HCT116 (cell line): ENCODE measurements at places on chromosomes 2 and 18. TPM values are rescaled to one million over a fixed set of nuclear protein-coding genes. Genes with fewer than 3 reads are reported as not detected.

GRCh38 chr2:241132538-241133435 is 16.5 kb downstream of the PASK start:
- DNase-seq: no peak

DNA sequence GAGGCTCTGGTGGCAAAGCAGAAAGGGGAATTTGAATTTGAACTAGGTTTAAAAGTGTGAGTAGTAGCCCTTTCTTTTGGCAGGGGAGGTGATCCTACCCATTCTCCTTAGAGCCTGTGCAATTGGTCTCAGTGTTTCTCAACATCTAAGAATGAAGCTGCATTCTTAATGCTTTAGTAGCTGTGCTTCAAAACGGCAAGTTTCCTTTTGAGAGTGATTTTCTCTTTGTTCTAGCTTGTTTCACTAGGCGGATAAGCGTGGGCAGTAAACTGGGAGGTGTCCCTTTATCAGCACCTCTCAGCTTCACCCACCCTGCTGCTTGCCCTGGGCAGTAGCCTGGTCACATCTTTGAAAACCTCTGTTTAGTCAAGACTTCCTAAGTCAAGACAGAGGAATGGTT is 6.7 kb downstream of the CRIM1 start:
- no peak for DNase-seq

GRCh38 chr2:41892476-41892875 is 155.3 kb upstream of the PKDCC start:
- DNase-seq: no peak

GRCh38 chr2:216015722-216016464 is 2.5 kb upstream of the MREG start:
- no peak for DNase-seq

Gene REG3A
- total RNA-seq: not detected

DNA sequence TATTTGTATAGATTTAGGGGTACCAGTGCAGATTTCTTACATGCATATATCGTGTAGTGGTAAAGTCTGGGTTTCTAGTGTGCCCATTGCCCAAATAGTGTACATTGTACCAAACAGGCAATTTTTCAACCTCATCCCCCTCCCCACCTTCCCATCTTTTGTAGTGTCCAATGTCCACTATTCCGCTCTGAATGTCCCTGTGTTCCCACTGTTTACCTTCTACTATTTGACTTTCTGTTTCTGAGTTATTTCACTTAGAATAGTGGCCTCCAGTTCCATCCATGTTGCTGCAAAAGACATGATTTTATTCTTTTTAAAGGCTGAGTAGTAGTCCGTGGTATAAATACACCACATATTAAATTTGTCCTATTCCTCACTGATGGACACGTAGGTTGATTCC is 132.9 kb downstream of the FTCDNL1 start:
- no peak for DNase-seq

Gene MOGAT1
- total RNA-seq: 0.22 TPM

- DNase-seq: no peak
These were observed 61.7 kb downstream of the ACKR3 start for GRCh38 chr2:236631281-236631855.

DNA sequence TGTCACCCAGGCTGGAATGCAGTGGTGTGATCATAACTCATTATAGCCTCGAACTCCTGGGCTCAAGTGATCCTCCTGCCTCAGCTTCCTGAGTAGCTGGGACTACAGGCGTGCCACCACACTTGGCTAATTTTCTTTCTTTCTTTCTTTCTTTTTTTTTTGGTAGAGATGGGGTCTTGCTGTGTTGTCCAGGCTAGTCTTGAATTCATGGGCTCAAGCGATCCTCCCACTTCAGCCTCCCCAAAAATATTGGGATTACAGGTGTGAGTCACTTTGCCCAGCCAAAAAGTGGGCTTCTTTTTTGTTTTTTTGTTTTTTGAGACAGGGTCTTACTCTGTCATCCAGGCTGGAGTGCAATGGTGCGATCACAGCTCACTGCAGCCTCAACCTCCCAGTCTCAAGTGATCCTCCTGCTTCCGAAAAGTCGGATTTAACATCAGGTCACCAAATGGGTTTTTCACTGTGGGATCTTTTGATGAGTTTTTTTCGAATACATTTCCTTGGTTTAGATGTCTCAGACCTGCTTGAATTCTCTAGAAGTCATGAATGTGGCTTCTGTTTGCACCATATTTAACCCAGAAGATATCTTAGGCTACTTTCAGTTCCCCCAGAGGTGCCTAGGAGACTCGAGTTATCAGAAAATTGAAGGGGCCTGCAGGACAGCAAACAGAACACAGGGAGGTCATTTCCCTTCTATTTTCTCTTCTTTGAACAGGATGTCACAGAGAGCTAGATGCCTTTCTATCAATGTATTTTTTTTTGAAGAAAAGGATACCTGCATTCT is 8.9 kb downstream of the RAB31 start:
- no peak for DNase-seq

DNA sequence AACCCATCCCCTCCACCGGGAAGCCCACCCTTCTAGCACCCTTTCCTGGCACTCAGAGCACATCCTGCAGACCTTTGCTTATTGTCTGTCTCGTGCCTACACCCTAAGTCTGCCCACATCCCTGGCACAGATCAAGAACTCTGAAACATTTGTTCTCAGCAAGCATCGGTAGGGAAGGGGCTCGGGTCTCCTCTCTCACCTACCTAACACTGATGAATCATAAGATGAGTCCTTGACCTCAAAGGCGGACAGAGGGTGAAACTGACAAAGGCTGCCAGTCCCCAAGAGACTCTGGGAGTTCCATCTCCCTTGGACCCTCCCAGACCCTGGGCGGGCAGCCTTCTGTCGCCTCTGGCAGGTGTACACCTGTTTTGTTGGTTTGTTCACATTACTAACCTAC is 9.3 kb downstream of the MAL start:
- no peak for DNase-seq

- DNase-seq: no peak
These were observed 2.8 kb upstream of the LBX2 start for GRCh38 chr2:74502147-74502719.

DNA sequence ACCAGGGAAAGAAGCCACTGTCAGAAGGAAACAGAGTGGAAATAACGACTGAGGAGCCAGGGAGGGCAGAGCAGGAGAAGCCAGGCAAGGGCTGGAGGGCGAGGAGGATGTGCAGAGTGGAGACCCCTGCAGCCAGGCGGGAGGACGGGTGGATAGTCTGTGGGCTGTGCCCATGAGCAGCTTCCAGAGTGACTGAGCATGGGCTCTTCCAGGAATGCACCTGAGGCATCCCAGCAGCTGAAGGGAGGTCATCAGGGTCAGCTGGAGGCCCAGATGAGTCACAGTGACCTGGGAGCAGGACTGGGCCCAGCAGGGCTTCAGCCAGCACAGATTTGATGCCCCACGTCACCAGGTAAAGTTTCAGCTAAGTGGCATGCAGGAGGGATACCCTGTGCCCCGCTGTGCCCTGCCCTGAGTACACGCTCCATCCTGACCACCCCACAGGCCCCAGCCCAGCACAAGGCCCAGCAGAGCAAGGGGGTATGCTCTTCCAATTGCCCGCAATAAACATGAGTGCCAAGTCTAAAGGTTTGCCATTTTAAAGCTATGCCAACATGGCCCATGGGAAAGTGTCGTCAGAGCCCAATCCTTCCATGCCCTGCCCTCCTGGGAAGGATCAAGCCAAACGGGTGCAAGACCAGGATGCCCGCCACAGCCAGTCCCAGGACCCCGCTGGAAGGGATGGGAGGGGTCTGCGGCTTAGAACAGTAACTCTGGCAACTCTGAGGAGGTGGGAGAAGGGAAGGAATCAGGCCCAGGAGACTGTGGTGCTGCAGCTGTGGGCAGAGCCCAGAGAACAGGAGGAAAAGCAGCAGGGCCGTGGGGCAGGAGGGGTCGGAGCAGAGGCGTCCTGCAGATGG is 85.7 kb downstream of the SEPTIN10 start:
- no peak for DNase-seq

DNA sequence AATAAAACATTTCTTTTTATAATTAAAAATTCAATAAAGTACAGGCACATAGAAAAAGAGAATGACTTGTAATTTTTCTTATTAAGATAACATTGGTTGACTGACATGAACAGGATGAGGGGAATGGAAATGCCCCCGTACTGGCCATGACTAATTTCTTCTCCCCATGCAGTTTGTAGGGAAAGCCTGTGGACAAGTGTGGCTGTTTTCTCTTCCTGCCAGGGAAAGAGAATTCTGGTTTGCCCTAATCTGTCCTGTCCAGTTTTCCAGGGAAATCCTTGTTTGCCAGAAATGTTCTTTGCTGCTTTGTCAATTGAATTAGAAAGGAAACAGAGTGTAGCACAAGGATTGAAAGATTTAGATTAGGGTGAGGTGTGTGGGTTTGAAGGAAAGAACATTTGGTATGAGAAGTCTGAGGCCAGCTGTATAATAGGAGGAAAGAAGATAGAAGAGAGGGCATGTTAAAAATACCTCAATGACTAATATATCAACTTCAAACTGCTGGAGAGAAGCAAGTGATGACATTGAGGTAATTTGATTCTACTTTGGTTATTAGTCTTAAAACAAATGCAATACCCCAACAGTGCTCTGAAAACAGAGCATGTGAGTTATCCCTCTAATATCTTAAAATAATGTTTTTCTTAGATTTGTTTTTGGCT is 593.9 kb upstream of the ZNF804A start:
- DNase-seq: no peak

DNA sequence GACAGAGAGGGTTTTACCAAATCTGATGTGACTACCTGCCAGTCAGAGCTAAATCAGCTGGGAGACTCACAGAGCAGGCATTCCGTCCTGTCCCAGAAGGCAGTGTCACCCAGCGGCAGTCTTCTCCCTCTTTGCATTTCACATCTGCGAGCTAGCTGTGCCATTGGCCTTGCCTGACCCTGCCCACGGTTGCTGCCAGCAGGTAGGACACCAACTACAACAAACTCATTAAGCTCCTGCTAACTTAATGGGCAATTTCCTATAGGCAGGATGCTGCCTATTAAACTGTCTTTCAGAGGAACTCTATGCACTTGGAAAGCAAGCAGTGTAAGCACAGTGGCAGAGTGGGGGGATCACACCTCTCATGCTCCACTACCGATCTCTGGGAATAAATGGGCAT is 116.4 kb upstream of the CAPN13 start:
- no peak for DNase-seq

GRCh38 chr2:59458800-59459199 is 1094.7 kb downstream of the BCL11A start:
- DNase-seq: no peak

Gene DSEL
- 0.05 TPM for total RNA-seq

- no peak for DNase-seq
These were observed 257.2 kb upstream of the RGPD4 start for GRCh38 chr2:107569496-107569895.

DNA sequence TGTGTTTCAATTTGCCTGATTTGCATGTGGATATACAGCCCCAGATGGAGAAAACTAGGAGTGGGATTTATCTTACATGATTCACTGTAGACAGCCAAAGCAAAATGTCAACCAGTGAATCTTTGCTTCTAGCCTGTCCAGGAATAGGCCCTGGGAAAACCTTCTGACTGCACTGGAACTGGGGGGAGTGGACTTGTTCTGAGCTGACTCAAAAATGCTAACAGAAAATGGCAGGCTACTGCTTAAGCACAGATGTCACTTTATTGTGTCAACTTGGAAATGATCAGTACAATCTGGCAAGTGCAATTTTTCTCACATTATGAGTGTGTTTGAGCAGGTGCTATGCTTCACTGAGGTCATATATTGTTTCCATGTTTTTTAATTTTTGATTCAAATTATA is 593.7 kb downstream of the NRXN1 start:
- DNase-seq: no peak

Gene ASPRV1
- total RNA-seq: 1.1 TPM

- DNase-seq: no peak
These were observed 218.3 kb upstream of the STK17B start for GRCh38 chr2:196389670-196390069.

DNA sequence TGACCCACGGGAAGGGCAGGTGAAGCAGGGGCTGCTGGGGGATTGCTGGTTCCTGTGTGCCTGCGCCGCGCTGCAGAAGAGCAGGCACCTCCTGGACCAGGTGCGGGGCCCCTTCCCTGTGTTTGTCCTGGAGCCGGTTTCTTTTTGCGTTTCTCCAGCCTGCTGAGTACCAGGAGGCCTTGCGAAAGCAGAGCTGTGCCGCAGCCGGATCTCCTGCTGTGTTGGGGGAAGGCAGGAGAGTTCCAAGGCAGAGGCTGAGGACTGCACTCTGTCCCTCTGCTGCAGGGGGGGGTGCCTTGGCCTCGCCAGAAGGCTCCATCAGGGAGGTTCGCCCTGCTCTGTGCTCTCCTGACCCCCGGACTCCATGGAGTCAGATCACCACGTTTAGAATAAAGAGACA is 2.8 kb downstream of the CAPN10 start:
- DNase-seq: no peak

DNA sequence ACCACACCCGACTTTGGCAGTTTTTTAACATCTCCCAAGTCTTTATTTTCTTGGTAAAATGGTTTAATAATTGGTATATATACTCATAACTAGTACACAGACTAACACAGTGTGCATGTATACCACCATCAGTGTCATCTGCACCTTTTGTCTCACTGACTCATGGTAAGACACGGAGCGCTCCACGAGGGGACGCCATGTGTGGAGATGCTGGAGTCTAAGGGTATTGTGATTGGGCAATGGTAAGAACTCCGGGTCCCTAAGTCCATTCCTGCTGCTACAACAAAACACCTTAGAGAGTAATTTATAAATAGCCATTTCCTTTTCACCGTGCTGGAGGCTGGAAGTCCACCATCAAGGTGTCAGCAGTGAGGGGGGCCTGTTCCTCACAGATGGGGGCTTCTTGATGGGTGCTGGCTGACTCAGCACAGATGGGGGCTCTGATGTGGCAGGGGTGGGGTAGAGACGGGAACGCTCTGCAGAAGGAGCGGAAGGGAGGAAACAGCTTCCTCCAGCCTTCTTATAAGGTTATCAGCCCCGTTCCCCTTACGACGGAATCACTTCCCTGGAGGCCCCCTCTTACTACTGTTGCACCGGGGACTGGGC is 42.0 kb upstream of the EDAR start:
- no peak for DNase-seq

DNA sequence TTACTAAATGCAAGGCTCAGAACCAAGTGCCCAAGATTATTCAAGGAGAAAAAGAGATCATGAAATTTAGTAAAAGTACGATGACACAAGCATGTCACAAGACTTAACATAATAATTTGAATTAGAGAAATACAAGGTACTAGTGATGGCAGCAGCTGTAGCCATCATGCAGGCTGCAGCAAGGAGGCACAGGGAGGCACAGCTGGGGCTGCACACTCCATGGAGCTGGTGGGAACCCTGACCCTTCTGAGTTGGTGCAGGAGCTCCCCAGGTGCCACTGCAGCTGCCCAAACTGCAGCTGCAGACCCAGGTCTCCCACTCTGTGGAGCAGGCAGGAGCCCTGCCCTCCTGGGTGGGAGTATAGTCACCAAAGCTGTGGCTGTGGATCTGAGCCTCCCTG is 46.0 kb downstream of the COL3A1 start:
- DNase-seq: no peak

DNA sequence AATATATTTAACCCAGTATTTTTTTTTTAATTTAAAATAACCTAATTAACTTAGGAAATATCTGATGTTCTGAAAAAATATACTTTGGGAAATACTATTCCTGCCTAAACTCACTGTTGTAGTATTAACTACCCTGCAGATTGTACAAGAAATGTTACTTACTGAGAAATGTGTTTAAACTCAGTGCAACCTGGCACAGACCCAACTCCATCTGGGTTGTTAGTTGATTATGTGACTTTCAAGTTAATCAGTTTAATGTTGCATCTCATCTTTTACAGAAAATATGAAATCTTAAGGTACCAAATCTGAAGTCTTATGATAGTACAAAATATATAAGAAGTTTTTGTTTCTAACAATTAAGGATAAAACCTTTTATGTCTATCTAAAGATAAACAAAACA is 27.3 kb downstream of the VAPA start:
- no peak for DNase-seq

Gene PAX8
- 4.4 TPM for total RNA-seq
